ENCODE measurements at places on chromosomes 1 and 21. TPM values are rescaled to one million over a fixed set of nuclear protein-coding genes. Genes with fewer than 3 reads are reported as not detected.

Gene BEND5
- total RNA-seq, result 6.1 TPM

DNA sequence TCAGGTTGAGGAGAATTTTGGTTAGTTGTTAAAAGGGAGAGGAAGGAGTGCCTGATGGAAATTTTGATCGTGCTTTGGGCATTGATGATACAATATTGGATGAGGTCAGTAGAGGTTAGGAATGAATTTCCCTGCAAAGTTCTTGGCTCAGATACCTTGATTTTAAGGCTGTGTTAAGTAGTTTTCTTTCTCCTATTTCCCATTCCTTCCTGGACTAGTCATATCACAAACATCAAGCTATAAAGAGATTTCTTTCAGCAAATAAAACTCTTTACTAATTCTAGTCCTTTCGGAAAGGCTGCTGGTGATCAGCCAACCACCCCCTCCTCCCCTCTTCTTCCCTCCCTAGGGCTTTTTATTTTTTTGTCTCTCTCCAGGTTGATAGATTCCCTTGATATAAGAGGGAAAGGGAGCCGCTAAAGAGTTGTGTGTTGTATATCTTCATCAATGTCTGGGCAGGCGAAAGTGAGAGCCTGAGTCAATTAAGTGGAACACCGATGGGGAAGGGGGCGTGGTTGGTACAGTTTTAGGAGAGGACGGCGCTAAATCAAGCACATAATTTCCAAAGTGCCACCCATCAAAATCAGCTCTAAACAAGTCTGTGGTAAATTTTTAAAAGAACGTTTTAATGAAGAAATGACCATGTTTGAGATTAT is 100.1 kb upstream of the PLXNA2 start:
- no peaks in the 10 kb centered on the region for H3K4me1 ChIP-seq
- no peak for DNase-seq
- no peaks in the 10 kb centered on the region for H3K27me3 ChIP-seq
- H3K36me3 ChIP-seq, result no peaks in the 10 kb centered on the region

Gene B4GALT3
- 38.8 TPM for total RNA-seq

Gene KCNH1
- total RNA-seq, result 0.83 TPM

GRCh38 chr21:23887725-23888306 is 1719.5 kb downstream of the MRPL39 start:
- no peaks in the 10 kb centered on the region for H3K27me3 ChIP-seq
- no peaks in the 10 kb centered on the region for H3K36me3 ChIP-seq
- H3K27ac ChIP-seq, result no peak overlapping the region
- no peaks in the 10 kb centered on the region for H3K4me1 ChIP-seq
- DNase-seq, result no peak

Gene FMO1
- 7.9 TPM for total RNA-seq

DNA sequence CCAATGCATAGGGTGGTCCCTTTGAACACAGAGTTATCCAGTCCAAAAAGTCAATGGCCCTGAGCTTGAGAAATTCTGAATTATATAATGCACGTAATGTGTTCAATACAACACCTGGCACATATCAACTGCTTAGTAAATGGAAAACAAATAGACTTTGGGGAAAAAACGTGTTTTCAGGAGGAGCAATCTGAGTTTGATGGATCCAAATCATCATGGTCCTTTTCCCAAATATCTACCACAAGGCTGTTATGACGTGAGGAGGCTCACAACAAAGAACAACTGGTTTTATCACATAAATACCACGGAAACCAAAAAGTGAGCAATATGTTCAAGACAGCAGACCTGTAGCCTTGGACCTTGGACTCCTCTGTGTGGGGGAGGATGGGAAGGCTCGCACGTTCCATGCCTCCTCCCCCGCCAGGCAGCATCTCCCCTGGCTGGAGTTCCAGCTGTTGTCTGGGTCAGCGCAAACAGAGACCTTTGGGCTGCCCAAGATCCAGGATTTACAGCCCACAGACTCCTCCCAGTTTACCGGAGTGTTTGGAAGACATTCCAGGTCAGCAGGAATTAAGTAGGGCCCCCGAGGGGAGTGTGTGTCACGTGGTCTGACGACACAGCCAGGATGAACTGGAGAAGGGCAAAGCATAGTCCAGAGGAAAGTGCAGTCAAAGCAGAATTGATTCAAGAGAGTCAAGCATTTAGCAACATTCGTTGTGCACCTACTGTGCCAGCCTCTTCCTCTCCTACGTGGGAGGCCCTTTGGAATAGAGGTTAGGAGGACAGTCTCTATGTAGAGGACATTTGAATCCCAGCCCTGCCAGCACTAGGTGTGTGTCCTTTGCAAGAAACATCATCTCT is 32.2 kb upstream of the MED18 start:
- H3K4me3 ChIP-seq, result no peak overlapping the region
- H3K27me3 ChIP-seq, result no peaks in the 10 kb centered on the region
- no peaks in the 10 kb centered on the region for H3K4me1 ChIP-seq
- H3K27ac ChIP-seq, result no peak overlapping the region
- H3K36me3 ChIP-seq, result no peaks in the 10 kb centered on the region
